ENCODE measurements at places on chromosomes 16 and 17. TPM values are rescaled to one million over a fixed set of nuclear protein-coding genes. Genes with fewer than 3 reads are reported as not detected.
A peak's percentile ranks its signal among the peaks of the same experiment; 100 is the strongest.

VMO1 gene
- polyA plus RNA-seq, result 1.1 TPM

UNC13D gene
- 24.6 TPM for polyA plus RNA-seq

CACNA1H gene
- polyA plus RNA-seq, result 16.5 TPM

MON1B gene
- 21.0 TPM for polyA plus RNA-seq

ITGAX gene
- not detected for polyA plus RNA-seq

ITGB4 gene
- 1.6 TPM for polyA plus RNA-seq

DNA sequence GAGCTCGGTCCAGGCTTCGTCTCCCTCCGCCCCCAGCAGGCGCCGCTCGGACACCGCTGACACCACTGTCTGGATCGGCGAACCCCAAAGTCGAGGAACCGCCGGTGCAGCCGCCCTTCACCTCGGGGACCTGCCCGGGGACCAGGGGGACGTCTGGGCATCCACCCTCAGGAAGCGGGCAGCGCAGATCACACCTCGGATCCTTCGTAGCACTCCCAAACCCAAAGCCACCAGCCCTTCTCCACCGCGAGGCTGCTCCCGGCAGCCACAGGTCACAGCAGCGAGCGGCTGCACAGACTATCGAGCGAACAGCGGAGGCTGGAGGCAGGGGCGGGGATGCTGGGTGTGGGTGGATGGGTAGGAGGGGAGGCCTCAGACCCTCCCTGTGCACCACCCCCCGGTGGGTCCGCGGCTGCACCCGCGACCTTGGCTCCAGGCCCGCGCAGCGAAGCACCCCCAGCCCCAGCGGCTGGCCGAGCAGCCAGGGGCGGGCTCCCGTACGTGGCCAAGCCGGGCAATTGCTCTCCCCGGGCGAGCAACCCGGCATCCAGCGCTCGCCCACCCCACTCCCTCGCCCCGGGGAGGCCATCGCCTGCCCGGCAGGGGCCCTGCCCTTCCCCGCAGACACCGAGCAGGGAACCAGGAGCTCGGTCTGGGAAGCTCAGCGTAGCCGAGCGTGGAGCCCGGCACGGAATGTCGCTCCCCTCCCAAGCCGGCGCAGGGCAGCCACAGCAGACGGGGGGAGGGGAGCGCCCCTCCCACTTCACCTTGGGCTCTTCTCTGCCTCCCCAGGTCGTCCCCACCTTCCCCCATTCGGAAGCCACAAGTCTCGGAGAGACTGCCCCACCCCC, 1.0 kb downstream of the SDK2 start:
- peak; percentile 6 for DNase-seq

DNA sequence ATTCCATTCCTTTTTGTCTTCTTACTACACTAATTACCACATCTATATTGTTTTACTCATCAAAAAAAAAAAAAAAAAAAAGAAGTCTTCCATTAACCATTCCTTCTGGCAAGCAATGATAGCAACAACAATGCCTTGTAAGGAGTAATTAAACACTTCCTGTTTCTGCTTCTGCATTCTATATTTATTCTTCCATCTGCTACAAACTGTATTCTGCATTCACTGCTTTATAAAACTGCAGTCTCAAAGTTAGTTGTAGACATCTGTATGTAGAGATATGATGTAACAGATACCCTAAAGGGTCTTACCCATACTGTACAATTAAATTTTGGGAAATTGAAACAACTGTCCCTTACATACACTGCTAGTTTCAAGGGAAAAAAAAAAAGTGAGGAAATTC, 28.7 kb upstream of the ABCA6 start:
- no peak for DNase-seq

DNA sequence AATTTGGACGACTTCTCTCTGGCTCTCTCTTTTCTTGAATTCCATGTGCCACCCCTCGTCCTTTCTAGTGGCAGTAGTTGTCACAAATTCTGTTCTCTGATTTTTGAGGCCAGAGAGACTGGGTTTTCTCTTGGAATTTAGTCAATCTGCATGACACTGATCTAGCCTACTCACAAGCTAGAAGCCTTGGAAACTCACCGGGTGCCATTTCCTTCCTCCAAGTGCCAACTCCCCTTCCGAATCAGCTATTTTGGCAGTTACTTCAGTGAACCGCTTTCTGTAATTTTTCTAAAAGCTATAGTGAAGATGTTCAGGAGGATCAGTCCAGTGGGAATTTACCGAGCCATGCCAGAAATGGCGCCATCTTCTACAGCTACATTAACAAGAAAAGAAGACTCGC, 228.9 kb downstream of the PMP22 start:
- DNase-seq, result no peak

DNA sequence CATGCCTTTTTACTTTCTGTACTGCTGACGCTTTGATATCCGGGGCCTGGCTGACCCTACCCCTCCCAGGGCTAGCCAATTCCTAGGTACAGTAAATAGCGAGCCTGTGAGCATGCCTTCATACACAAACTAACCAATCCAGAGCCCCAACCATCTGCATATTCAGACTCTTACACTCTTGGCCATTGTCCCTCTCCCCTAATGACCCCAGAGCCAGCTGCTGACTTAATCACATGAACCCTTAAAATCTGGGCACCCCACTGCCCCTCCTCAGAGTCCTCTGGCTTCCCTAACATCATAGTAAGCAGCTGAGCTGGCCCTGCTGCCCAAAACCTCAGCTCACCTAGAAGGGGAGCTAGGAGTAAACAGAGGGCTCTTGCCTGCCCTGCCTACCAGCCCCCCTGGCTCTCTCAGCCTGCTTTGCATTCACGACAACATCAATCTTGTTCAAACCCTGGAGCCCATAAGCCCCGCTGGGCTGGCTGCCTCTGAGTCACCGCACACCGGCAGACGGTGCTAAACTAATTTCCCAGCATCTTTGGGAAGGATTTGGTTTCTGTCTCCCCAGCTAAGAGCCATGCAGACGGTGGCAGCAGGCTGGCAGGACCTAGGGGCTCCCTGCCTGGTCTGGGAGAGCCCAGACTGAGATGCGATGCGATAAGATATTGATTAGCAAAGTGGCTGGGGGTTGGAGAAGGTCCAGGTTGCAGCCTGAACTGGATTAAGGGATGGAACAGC, 63.2 kb downstream of the CLEC19A start:
- peak; percentile 38 for DNase-seq

GRCh38 chr17:48915459-48916282, 7.5 kb downstream of the UBE2Z start:
- no peak for DNase-seq

GRCh38 chr17:59963738-59964481, 630 bp downstream of the RNFT1 start:
- peak; percentile 58 for DNase-seq

- peak; percentile 89 for DNase-seq
Observed at GRCh38 chr17:40362696-40363110, 1.8 kb downstream of the GJD3 start.

- no peak for DNase-seq
Observed at GRCh38 chr17:50265212-50265611, 9.1 kb upstream of the TMEM92 start.

DNA sequence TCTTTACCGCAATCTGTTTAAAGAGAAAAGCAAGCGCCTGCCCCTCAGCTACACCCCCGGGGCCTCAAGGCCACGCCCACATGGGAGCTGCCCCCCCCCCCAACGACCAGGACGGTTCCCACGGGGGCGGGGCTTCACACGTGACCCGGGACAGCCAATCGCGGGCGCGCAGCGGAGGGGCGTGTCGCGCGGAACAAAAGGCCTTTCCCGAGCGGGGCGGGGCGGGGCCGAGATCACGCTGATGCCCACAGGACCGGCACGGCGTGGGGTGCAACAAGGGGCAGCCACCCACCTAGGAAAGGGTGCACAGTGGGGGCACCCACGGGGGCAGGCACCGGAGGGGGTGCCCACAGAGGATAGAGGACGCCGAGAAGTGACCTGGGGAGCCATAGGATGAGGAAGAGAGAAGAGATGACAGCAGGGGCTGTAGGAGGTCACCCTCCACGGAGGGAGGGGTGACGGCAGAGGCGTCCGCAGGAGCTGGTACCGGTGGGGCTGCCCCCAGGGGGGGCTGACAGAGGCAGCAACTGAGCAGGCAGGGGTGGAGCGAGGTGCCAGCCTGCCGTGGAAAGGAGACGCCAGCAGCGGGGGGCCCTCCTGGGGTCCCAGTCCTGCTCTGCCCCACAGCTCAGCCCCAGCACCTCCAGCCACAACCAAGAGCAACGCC, 6.2 kb downstream of the UNKL start:
- peak; percentile 93 for DNase-seq

GRCh38 chr17:81517339-81518112, 4.9 kb upstream of the ACTG1 start:
- DNase-seq, result no peak

- DNase-seq, result no peak
Observed at GRCh38 chr16:12057266-12057665, 80.7 kb downstream of the SNX29 start.

DNA sequence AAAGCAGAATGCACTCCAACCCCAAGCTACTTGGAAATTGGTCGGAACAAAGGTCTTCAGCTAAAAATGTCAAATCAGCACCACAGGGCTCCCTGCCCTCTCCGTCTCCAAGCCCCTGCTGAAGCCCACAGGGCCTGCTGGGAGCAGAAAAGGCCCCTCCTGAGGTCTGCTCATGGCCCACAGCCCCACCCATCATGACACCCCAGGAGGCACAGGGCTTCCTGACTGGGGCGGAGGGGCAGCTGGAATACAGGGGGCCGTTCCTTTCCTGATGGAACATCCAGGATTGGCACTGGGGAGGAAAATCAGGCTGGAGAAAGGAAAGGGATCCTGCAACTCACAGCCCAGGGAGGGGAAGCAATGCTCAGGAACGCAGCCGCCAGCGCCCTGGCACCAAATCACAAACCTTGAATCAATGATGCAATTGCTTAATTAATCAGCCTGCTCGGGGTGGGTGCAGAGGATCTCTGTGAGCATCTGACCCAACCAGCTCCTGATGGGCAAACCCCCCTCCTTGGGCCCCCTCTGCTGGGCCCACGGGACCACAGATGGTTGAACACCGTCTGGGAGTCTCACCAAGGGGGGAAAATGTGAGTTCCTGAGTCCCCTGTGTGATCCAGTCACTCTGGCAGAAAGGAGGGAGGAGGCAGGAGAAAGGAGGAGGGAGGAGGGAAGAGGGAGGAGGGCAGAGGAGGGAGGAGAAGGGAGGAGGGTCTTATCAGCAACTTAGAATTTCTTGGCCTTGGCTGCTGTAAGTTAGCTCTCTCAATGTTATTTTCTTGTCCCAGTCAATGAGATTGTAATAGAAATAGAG, 155.5 kb downstream of the ZNF423 start:
- DNase-seq, result peak; percentile 90

DNA sequence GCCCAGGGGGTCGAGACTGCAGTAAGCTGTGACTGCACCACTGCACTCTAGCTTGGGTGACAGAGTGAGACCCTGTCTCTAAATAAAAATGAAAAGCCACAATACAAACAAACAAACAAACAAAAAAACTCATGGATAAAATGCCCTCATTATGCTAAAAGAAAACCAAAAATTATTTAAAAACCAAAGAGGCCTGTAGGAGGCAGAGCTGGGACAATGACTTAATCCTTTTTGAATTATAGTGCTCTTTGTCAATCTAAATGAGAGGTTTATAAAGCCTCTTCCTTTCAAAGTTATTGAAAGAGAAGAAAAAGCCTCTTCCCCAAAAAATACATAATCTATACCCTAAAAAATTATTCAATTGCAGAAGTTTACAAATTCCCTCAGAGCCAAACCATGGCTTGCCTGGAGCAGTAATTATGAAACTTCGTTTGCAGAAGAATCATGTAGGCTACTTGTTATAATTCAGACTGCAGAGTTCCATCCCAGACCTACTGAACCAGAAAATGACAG, 18.5 kb downstream of the CRLF3 start:
- DNase-seq, result no peak

DNA sequence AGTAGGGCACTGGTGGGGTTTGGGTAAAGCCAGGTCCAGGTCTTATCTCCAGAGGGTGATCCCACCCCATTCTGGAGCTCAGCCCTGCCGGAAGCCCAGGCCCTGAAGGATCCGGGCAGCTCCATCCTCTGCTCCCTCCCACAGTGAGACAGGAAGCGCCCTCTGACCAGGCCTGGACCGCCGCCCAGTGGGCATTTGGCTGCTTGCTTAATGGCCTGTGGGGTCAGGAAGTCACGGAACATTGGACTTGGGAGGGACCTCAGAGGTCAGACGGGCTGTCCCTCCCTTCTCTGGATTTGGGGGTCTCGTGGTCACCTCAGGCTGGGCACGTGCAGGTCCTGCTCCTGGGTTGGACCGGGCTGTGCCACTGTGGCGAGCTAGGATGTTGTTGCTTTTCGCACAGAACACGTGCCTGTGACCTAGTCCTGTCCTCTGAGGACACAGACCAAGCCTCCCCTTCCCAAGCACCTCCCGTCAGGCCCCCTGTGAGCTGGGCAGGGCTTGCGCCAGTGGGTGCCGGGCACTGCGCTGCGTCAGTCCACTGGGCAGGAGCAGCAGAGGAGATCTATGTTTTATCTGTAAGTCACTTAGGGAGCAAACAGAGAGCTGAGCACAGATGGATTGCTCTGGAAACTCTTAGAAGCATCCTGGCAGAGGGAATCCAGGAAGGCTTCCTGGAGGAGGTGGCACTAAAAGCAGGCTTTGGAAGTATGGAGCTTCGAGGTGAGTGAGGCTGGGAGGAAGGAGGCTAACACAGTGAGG, 49.4 kb upstream of the GSE1 start:
- no peak for DNase-seq

DNA sequence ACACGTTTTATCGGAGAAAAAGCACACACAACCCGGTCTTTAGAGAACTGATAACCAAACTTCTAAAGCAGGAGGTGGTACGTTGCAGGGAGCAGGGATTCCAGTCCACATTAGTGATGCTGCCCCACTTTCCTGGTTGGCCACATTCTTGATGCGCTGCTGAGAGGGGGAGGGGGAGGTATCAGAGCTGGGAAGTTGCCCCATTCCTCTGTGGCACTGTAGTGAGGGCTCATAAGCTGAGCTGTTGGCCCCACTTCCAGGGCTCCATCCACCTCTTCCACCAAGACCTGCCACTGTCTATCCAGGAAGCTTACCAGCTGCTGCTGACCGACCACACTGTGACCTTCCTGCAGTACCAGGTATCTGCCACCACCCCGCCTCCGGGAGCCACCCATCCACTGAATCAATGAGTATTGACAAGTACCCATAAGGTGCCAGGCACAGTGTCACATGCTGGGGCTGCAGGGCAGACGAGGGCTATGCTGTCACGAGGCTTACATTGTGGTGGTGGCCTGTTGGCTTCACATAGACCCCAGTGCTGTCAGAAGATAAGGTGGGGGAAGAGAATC, 1.1 kb downstream of the TSEN54 start:
- no peak for DNase-seq

GRCh38 chr17:73560661-73561060, 83.6 kb downstream of the SDK2 start:
- no peak for DNase-seq
